Stimulated activated CD4-positive, alpha-beta T cell treated with anti-CD3 and anti-CD28 coated beads, Interleukin-1b, Interleukin-23, amount 100 ng/mL, for 1 hour (primary cell): ENCODE measurements at places on chromosomes 3 and 15.

GRCh38 chr15:78072080-78072892 is 5.2 kb downstream of the TBC1D2B start:
- DNase-seq, result no peak

- DNase-seq, result no peak
Observed at GRCh38 chr3:64064804-64065203, 41.5 kb upstream of the PSMD6 start.

DNA sequence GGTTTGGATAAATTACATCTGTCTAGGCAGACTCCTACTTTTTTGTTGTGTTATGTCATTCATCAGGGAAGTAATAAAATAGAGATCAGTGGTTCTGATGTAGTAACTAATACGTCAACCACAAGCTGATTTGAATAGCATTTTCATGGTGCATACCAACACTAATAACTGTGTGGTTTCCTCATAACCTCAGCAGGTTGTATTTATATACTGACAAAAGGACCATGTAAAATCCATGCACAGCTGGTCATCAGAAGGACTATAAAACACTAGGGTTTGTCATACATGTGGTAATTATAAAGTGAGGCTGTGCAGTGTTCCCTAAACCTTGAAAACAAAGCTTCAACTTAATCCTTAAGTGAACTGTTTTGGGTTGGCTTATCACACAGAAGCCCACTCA is 216.8 kb upstream of the RBMS3 start:
- no peak for DNase-seq

DNA sequence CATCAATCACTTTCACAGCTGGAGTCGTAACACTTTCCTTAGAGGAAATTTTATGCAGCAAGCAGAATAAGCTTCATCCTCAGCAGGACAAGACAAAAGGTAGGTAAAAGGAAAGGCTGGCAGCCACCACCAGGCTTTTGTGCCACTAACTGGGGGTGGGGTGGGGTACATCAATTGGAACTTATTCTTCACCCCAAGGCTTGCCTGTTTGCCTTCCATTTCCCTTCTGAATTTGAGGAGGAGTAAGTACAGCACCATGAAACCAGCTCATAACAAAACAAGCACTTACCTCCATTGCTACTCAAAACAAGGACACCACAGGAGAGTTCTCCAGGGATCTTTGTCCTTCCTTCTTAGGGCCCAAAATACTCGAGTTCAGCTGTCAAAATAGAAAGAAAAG is 296.8 kb downstream of the ARRDC4 start:
- no peak for DNase-seq

DNA sequence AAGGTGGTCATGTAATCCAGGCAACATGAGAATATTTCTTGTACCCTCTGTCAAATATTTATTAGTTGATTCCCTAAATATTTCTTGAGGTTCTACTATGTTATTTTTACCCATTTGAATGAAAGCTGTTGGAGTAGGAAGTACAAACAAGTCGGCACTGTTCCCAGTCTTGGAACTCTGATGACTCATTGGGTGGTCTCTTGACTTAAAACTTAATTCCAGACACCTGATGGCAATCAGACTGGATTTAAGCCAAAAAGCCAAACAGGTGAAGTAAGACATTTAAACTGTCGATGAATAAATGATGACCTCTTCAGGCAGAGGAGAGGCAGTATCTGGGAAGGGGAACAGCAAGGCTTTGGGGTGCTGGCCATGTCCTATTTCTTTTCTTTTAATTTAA is 22.8 kb downstream of the C2CD4A start:
- DNase-seq, result no peak
